ENCODE measurements at places on chromosomes 6 and 20. TPM values are rescaled to one million over a fixed set of nuclear protein-coding genes. Genes with fewer than 3 reads are reported as not detected.

IMPG1 gene
- not detected for total RNA-seq

GUCA1A gene
- 0.24 TPM for total RNA-seq

BPIFB4 gene
- total RNA-seq = not detected

KIAA0408 gene
- total RNA-seq = 1.1 TPM

RAB44 gene
- under 0.01 TPM for total RNA-seq

EFHC1 gene
- total RNA-seq = 19.6 TPM

ALDH5A1 gene
- 0.49 TPM for total RNA-seq

BTNL2 gene
- total RNA-seq = not detected

DEFB124 gene
- not detected for total RNA-seq

HLA-DQA2 gene
- not detected for total RNA-seq

DEFB132 gene
- total RNA-seq = not detected

CYP21A2 gene
- total RNA-seq = not detected

CLIC5 gene
- total RNA-seq = 0.16 TPM

SDCBP2 gene
- 2.1 TPM for total RNA-seq

CD93 gene
- 0.32 TPM for total RNA-seq

BTN2A1 gene
- total RNA-seq = 16.9 TPM

PIGU gene
- total RNA-seq = 8.8 TPM

LINC00237 gene
- total RNA-seq = not detected

TRERF1 gene
- 10.2 TPM for total RNA-seq

TAGAP gene
- total RNA-seq = not detected

AVP gene
- total RNA-seq = not detected

EYA2 gene
- 2.6 TPM for total RNA-seq

DLK2 gene
- 0.16 TPM for total RNA-seq

SEMG1 gene
- total RNA-seq = not detected

ZBTB22 gene
- total RNA-seq = 22.7 TPM

PKIG gene
- 200 TPM for total RNA-seq
